ENCODE measurements at places on chromosomes 16 and 17.
A peak's percentile ranks its signal among the peaks of the same experiment; 100 is the strongest.

DNA sequence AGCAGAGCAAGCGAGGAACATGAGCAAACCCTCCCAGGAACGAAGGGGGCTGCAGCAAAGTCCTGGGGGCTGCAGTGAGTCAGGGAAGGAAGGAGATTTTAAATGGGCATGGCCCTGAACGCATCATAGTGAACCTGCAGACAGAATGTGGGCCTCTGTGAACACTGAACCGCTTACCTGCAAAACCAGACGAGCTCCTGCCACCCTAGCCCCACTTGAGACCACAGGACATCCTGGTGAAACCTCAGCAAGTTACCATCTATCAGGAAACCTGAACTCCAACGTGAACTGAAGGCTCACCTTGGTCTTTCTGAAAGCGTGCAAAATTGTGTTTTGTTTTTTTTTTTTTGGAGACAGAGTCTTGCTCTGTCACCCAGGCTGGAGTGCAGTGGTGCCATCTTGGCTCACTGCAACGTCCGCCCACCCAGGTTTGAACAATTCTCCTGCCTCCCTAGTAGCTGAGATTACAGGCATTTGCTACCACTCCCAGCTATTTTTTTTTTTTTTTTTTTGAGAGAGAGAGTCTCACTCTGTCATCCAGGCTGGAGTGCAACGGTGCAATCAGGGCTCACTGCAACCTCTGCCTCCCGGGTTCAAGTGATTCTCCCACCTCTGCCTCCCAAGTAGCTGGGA is 30.8 kb downstream of the FANCA start:
- DNase-seq, result no peak

DNA sequence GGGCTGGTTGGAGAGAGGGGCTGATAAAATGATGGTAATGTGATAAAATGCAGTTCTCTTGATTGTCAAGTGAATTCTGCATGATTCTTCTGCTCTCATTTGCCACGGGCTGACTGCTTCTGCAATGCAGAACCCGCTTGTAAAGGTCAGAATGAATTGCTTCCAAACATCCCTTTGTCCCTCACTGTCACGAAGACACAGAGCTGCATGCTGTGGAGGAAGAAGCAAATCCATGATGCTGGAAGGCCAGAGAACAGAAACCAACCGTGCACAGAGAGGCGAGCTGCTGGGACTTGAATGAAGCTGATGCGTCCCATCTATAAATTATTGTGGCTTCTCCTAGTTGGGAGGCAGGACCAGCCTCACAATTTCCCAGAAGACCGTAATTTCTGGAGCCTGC is 171.6 kb downstream of the PRKCB start:
- DNase-seq, result no peak

DNA sequence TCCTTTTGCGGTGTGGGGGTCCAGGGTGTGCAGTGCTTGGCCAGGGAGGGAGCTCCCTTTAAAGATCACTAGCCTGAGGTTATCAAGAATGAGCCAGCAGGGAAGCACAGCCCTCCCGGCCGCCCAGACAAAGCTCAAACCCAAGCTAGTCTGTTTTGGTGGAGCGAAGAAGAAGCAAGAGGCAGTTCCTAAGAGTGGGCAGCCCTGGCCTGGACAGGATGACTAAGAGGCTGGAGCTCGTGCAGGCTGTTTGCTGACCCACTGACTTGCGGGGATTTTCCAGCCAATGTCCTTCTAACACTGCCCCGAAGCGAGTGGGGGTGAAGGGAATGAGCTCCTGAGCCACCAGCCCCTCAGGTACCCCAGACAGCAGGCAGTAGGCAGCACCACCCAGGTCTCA is 134.4 kb downstream of the COPRS start:
- no peak for DNase-seq

GRCh38 chr17:75891605-75892555 is 4.9 kb downstream of the TRIM65 start:
- DNase-seq, result no peak

- DNase-seq, result no peak
Measured at GRCh38 chr16:27127308-27127707, 60.6 kb downstream of the C16orf82 start.

- no peak for DNase-seq
Measured at GRCh38 chr16:7313170-7313569, 19.5 kb upstream of the RBFOX1 start.

DNA sequence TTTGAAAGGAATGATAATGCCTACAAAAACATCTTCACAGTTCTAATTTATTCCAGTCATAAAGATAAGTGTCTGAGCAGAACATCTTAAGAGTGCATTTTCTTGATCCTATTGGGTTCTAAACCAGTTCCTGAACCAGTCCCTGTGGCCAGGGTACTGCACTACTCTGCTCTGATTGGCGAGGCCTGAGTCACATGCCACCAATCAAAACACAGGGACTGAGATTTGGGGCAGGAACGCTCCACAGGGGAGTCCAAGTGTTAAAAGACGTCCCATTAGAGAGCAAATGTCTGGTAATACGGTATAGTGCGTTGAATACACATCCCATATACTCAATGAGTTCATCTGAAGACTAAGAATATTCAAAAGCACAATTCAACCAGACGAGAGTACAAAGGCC is 3.0 kb upstream of the NUP93 start:
- no peak for DNase-seq

- peak; percentile 29 for DNase-seq
Measured at GRCh38 chr16:19808061-19808641, 76.5 kb downstream of the GPRC5B start.

GRCh38 chr17:1197781-1198490 is 18.2 kb upstream of the ABR start:
- DNase-seq, result no peak

DNA sequence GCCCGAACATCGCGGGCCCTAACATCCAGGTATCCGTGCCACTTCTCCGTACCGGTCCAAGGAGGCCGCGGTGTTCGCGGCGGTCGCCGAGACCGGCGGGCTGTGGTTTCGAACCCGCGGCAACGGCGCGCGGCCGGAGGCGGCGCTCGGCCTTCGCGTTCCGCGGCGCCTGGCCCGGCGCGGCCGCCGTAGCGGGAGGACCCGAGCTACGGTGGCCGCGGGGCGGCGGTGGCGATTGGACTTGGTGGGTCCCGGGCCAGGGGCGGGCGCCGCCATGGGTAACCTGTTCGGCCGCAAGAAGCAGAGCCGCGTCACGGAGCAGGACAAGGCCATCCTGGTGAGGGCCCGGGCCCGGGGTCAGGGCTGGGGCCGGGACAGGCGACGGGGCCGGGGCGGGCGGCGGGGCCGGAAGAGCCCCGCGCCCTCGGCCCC is at the start of gene CHMP6:
TSS of gene CHMP6 (plus strand) at position 197 of the 432 bp plus-strand sequence. CDS start at position 275, 78 bp downstream.
- peak; percentile 81 for DNase-seq

DNA sequence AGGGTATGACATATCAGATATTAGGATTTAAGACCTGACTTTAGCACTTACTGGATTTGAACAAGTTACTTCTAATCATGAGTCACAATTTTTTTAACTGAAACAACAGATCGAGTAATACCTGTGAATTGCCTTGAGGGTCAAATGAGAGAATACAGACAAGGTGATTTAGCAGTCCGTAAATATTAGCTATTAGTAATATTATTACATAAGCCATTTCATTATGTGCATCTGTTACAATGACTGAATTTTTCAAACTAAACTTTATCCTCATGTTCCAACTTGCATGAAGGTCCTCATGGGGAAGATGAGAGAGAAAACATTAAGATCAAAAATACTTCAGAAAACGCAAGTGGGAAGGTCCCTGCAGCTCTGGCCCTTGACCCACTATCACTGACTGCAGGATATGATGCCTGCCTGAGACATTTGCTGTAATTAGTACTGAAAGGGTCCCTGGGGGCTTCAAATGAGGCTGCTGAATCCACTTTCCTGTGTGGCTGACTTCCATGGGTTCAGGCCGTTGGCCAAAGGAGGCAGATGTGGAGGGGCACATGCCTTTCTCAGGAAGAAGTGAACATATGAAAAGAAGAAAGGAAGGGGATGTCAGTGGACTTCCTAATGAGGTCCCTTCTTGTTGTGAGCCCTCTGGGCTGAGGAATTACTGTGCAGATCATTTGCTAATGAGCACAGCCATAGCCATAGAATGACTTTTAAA is 441.7 kb downstream of the CDH11 start:
- no peak for DNase-seq

- DNase-seq, result no peak
Measured at GRCh38 chr17:56896968-56897359, 16.9 kb downstream of the TRIM25 start.

DNA sequence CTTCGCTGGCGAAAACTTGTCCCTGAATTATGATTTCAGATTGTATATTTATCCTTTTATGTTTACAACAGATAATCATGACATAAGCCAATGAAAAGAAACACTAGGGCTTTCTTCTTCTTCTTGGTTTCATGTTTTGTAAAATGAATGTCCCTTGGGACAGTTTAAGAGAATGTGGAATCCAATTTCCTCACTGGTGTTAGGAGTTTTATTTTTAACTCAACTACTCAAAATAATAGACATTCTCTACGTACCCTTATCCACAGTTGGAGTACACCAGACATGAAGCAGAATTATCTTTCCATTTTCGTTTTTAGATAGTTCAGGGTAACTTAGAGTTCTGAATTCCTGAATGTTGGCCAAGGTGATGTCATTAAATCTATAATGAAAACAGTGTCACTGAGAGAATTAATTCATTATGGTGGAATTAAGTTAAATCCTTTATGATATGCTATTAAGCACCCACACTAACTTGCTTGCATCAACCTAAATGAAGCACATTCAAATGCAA is 43.4 kb downstream of the IRX6 start:
- no peak for DNase-seq

DNA sequence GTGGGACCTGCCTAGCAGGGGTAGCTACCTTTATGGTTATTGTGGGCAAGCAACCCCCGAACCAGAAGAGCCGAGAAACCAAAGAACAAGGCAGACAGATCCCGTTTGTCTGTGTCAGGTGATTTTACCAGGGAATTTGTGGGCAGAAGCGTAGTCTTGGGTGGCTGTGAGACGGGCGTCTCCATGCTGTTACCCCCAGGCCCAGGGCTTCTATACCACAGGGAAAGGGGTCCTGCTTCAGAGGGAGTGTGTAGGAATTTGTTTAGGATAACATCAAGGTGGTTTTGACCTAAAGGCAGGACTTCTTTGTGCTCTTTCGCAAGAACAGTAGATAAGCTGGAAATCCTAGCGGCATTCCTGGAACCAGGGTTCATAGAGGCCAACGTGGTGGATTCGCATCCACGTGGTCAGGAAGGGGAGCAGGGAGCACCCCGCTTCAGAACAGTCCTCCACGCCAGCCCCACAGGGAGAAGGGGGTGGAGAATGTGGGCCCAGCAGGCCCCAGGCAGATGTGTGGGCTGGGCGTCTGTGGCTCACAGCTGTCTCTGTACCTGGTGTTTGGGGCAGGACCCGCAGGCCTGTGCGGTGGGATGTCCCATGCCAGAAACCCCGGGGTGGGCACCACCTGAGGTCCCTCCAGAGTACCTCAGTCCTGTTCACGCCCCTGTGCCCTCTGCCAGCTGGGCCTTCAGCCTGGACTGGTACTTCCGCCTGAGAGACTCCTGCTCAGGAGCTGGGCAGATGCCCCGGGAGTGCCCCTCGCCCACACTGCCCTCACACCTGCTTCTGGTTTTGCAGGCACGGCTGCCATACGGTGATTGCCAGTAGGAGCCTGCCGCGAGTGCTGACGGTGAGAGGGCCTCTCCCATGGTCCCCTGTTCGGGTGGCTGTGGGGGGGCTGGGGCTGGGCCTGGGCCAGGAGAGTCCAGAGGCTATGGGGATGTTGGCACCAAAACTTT is 4.1 kb downstream of the DECR2 start:
- DNase-seq, result peak; percentile 54

- DNase-seq, result no peak
Measured at GRCh38 chr16:25063102-25063501, 47.9 kb upstream of the ARHGAP17 start.

GRCh38 chr16:22357635-22357971 is 16.8 kb downstream of the CDR2 start:
- DNase-seq, result no peak

- DNase-seq, result no peak
Measured at GRCh38 chr16:2325181-2325580, 15.3 kb downstream of the ABCA3 start.

- no peak for DNase-seq
Measured at GRCh38 chr16:50384500-50385135, 15.8 kb upstream of the BRD7 start.

DNA sequence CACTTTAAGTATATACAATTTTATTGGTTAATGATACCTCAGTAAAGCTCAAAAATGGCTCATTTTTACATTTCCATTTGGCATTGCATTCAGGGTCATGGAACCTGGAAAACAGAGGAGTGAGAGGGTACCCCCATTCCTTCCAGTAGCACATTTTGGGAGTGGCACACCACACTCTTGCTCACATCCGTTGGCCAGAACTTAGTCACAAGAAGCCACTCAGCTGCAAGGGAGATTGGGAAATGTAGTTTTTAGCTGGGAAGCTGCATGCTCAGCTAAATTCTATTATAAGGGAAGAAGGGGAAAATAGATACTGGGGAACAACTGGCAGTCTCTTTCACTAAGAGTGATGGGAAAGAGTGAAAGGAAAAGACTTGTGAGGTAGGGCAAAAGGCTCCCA is 102.5 kb upstream of the TMEM97 start:
- DNase-seq, result no peak

DNA sequence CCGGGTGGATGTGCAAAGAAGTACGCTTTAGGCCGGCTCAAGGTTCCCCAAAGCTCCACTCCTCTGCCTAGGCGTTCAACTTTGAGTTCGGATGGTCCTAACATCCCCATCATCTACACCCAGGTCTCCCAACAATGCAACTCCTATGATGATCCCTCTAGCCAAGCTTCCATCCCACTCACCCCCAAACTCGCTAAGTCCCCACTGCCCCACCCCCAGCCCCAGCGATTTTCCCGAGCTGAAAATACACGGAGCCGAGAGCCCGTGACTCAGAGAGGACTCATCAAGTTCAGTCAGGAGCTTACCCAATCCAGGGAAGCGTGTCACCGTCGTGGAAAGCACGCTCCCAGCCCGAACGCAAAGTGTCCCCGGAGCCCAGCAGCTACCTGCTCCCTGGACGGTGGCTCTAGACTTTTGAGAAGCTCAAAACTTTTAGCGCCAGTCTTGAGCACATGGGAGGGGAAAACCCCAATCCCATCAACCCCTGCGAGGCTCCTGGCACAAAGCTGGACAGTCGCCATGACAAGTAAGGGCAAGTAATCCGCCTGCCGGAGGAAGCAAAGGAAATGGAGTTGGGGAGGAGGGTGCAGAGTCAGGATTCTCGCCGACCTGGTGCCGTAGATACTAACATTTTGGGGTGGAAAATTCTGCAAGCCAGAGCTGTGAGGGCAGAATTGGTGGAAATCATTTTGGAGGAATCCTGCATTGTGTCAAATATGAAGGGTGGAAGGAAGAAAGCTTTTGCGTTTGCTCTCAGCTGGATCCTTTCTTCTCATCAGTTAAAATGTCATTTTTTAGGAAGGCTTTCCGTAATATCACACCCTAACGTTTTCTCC is at the start of gene TP53:
TSS of gene TP53 (minus strand) at position 419 of the 836 bp plus-strand sequence. CDS start 10,896 bp downstream, outside the sequence.
- DNase-seq, result peak; percentile 98

GRCh38 chr17:6651919-6652452 is 424 bp downstream of the C17orf100 start:
- no peak for DNase-seq

GRCh38 chr17:2955931-2956582 is 107.3 kb downstream of the OR1D5 start:
- DNase-seq, result peak; percentile 70

GRCh38 chr16:25493136-25493811 is 198.5 kb upstream of the HS3ST4 start:
- no peak for DNase-seq

GRCh38 chr16:68289621-68290329 is 21.0 kb downstream of the SLC7A6OS start:
- no peak for DNase-seq

- DNase-seq, result peak; percentile 81
Measured at GRCh38 chr16:23408823-23409298, 44.1 kb downstream of the COG7 start.

Measured in islet precursor cell (in vitro differentiated cells).